IMR-90 (cell line): ENCODE measurements at places on chromosomes 2 and 18. TPM values are rescaled to one million over a fixed set of nuclear protein-coding genes. Genes with fewer than 3 reads are reported as not detected.

- no peak for DNase-seq
These were observed 372.6 kb upstream of the VRK2 start for GRCh38 chr2:57674025-57674424.

GRCh38 chr2:232523402-232523681 is 2.6 kb upstream of the CHRND start:
- no peak for DNase-seq

DNA sequence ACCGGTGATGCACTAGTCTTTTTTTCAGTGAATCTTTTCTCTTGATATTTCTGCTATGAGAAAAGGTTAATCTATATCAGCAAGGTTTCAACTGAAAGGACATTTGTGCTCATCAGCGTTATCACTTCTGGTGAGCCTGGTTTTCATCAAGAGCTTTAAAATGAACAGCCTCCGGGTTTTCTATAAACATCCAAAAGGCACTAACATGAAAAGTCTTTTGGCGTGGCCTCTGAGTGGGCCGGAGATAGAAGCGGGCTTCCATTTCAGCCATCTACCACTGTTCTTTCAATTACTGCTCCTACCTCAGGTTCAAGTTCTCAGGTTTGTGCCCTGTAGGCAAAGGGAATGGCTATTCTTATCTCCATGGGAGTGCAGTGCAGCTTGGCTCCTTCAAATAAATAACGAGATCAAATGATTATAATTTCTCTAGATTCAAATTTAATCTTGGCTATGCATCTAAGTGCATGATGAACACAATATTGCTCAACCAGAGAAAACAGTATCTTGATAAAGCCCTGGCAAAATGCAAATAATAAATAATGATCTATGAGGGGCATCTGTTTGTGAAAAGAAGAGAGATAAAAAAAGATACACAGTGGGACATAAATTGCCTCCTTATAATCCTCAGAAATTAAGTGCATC is 314.8 kb downstream of the CDH2 start:
- no peak for DNase-seq

GRCh38 chr2:112636605-112637288 is 9.0 kb upstream of the SLC20A1 start:
- DNase-seq = no peak

GRCh38 chr2:190340369-190340768 is 3.0 kb upstream of the INPP1 start:
- no peak for DNase-seq

DNA sequence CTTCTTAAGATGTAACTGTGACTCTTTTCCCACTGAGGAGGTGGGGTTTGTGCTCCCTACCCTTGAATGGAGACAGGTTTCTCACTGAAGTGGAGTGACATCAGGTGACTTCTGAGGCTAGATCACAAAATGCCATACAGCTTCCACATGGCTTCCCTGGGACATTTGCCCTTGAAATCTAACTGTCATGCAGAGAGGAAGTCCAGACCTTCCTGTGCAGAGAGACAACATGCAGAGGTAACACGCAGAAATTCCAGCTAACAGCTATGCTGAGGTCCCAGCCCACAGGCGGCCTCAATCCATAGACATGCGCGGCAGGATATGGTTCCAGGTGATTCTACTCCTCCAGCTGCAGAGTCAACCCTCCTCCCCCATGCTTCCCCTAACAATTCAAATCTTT is 119.0 kb downstream of the TRIB2 start:
- DNase-seq = no peak

Gene GNAL
- total RNA-seq = 0.28 and 0.36 TPM in 2 replicates

DNA sequence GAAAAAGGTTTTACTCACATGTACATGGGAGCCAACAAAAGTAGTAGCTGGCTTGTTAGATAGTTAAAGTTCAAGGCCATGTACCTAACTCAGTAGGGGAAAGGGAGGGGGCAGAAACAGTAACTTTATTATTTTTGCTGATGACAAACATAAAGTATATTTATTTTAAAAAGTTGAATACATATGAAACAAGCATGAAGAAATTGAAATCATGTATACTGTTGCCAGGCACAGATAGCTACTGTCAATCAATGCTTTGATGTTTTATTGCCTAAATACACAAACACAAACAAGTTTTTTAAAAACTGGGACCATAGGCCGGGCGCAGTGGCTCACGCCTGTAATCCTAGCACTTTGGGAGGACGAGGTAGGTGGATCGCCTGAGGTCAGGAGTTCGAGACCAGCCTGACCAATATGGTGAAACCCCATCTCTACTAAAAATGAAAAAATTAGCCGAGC is 7.6 kb upstream of the PSD4 start:
- no peak for DNase-seq

Gene ABCG5
- total RNA-seq = not detected in 2 replicates

Gene TWIST2
- 9.3 and 14.7 TPM in 2 replicates for total RNA-seq

DNA sequence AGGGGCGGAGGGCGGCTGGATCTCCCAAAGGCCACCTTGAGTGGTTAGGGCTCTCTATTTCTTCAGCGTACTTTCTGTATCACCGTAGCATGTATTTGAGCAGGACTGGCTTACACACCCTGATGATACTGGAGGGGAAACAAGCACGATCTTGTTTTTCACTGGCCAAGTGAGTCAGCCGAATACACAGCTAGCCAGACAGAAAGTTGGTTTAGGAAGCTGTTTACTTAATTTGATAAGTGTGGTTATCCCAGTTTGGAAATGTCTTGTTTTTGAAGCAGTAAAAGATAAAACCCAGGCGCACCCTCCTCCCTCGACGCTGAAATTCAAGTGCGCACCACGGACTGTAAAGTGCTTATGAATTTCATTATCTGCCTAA is 582 bp downstream of the RIOK3 start:
- peak; percentile 69 for DNase-seq

GRCh38 chr2:232534940-232535651 is 4.4 kb upstream of the CHRNG start:
- DNase-seq = no peak

- DNase-seq = peak; percentile 95
These were observed 29.3 kb upstream of the NFATC1 start for GRCh38 chr18:79366177-79367094.

Gene SALL3
- total RNA-seq = not detected in 2 replicates

DNA sequence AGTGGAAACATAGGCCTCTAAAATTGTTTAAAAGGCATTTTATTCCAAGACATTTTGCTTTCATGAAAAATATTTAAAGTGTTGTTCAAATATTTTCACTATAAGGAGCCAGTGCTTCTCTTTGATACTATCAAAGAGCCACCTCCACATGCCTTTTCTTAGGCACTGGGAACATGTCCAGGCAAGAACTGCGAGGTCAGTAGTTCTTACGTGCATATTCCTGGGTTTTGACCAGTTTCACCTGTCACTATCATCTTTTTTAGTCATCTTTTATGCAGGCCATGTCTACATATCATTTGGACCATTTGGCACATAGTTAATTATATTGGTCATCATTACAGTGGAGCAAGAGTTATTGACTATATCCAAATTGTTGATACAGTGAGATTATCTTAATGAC is 195.3 kb downstream of the CCDC85A start:
- no peak for DNase-seq

DNA sequence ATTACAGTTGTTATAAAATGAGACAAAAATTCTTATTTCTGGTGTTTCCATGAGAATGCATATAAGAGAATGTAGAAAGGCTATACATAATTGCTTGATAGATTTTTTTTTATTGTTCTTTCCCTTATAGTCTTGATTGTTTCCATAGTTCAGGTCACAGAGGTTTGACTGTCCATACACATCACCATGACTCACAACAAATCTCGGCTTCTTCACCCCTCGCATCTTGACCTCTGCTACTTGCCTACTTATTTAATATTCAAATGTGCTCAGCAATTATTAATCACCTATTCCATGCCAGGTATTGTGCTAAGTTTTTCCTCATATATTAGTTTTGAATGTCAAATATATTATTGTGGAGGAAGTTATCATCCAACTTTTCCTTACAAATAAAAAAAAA is 789.6 kb downstream of the RNF144A start:
- no peak for DNase-seq

DNA sequence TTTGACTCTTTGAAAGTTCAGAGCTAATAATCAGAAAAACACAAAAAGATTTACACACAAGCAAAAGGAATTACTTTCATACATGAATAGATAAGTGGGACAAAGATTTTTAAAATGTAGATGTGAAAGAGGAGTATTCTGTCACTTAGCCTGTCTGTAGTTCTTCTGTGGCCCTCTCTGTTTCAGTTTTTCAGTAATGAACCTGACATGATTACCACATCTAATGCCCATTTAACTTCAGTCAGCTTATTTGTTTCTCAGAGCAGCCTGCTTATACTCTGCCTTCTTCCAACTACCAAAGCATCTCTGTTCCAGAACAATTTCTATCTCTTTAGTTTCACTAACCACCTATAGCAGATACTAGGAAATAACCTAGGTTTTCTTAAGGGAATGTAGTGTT is 34.4 kb upstream of the ACADL start:
- DNase-seq = no peak

DNA sequence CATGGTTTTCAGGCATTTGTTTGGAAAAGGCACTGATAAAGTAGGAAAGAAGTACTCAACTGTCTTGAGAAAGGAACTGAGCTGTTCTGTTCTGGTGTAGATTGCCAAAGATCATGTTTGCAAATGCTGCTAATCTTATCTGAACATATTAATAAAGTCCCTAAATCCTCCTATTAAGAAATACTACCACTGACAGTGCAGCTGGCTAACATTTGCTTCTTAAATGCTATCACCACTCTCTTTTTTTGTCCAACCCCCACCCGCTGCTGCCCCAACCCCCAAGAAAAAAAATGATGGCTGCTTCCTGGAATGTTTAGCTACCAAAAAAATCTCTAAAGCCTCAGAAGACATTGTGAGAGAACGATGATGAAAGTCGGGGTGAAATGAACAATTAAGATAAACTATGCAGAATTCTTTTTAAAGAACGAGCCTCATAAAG is 130.7 kb downstream of the CCBE1 start:
- DNase-seq = peak; percentile 82

DNA sequence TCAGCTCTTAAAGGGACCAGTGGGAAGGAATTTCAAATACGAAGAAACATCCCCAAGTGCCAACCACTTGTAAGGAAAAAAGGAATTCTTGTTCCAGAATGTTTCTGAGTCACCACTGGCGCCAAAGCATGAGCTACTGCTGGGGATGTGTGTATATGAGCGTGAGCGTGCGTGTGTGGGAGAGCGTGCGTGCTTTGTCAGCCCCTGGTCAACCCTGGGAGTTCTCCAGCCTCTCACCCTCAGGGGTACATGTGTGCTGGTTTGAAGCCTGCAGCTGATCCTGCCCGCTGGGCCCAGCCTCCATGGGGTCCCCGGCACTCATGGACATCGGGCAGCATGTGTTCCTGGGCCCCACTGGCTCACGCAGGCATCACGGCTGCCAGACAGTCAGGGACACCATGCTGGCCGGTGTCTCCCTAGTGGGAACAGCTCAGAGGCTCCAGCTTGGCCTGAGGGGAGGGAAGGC is 17.1 kb downstream of the HS6ST1 start:
- DNase-seq = peak; percentile 99

GRCh38 chr18:62576845-62577512 is 54.2 kb downstream of the ZCCHC2 start:
- no peak for DNase-seq

DNA sequence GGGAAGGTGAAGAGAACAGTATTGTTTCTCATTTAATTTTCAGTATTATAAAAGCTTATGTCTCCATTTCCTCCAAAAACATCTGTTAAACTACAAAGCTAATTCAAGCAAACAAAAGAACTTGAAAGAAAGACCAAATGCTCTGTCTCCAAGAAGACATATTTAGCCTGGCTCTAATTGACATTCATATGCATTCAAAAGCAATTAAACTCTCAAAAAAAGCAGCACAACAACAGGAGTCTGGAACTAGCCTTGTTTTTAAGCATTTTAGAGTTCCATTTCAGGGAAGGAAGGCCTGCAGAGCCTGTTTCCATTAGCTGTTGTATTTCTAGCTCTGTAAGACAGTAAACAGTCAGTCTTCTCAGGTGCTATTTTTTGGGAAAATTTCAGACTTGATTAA is 447.9 kb downstream of the TDRD15 start:
- no peak for DNase-seq

- DNase-seq = peak; percentile 59
These were observed 925.5 kb downstream of the SLC4A3 start for GRCh38 chr2:220552790-220553535.

Gene RPRM
- not detected in 2 replicates for total RNA-seq

Gene MOGAT1
- total RNA-seq = not detected in 2 replicates

GRCh38 chr2:212494418-212495020 is 44.1 kb downstream of the ERBB4 start:
- no peak for DNase-seq

- DNase-seq = no peak
These were observed 65.0 kb upstream of the MMADHC start for GRCh38 chr2:149652526-149652925.

- no peak for DNase-seq
These were observed 16.1 kb downstream of the KCNS3 start for GRCh38 chr2:17894556-17894955.

Gene CXCR2
- not detected in 2 replicates for total RNA-seq

GRCh38 chr18:49926106-49926745 is 112.9 kb upstream of the ACAA2 start:
- no peak for DNase-seq

- DNase-seq = peak; percentile 15
These were observed 154.2 kb upstream of the GATA6 start for GRCh38 chr18:22015156-22015555.

DNA sequence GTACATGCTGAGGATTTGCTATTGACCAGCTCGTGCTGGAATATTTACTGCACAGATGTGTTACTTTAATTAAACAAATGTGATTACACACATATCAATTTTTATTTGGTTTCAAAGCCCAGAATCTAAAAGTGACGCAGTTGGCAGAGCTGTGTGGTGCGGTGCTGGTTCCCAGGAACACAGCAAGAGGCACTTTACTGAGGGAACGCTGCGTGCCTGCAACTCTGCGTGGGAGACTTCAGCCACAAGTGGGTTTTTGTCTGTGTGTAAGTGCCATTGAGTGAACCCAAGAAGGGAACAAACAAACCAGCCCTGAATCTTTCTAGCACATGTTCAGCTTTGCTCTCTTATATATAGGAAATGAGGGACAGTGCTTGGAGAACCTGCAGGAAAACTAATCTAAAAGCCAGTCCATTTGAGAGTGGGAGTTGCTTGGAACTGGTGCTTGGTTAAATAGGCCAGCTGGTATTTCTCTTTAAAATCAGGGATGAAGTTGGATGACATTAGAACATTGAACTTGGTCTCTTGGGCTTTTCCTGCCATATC is 196.6 kb upstream of the CELF4 start:
- no peak for DNase-seq

- no peak for DNase-seq
These were observed 178.2 kb downstream of the KLHL29 start for GRCh38 chr2:23563151-23563550.

DNA sequence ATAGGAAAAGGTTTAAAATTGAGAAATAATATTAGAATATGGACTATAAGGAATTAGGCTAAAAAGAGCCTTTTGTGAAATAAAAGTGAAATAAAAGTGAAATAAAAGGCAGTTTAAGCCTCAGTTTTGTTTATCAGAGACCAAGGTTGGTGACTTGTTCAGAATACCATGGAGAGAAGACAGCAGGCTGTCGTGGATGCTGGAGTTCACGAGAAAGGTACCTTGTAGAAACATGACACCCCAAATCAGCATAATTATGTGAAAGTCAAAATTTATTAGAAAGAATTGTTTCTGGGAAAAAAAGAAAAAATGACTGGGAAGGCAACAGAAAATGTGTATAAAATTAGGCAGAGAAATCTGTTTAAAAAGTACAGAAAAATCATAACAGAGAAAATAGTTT is 46.5 kb upstream of the SPAG16 start:
- DNase-seq = no peak
